Left colon (tissue), 2 donors: ENCODE measurements at places on chromosomes 11 and 22. TPM values are rescaled to one million over a fixed set of nuclear protein-coding genes. Genes with fewer than 3 reads are reported as not detected.

- DNase-seq: no peak
Measured at GRCh38 chr11:125394296-125394695, 101.8 kb downstream of the FEZ1 start.

GRCh38 chr11:63901660-63902059, 15.3 kb downstream of the RCOR2 start:
- no peak for DNase-seq

- no peak for DNase-seq
Measured at GRCh38 chr11:46528445-46529094, 65.3 kb downstream of the AMBRA1 start.

The SPCS2 gene
- 124 TPM for total RNA-seq

The PLAAT5 gene
- 1.1 TPM for total RNA-seq

- DNase-seq: no peak
Measured at GRCh38 chr11:125517116-125517770, 21.2 kb upstream of the FEZ1 start.

- no peak for DNase-seq
Measured at GRCh38 chr11:19380375-19380774, 139.6 kb upstream of the E2F8 start.

The PARVA gene
- 70.4 TPM for total RNA-seq

- no peak for DNase-seq
Measured at GRCh38 chr22:38468443-38469305, 778 bp downstream of the KDELR3 start.

DNA sequence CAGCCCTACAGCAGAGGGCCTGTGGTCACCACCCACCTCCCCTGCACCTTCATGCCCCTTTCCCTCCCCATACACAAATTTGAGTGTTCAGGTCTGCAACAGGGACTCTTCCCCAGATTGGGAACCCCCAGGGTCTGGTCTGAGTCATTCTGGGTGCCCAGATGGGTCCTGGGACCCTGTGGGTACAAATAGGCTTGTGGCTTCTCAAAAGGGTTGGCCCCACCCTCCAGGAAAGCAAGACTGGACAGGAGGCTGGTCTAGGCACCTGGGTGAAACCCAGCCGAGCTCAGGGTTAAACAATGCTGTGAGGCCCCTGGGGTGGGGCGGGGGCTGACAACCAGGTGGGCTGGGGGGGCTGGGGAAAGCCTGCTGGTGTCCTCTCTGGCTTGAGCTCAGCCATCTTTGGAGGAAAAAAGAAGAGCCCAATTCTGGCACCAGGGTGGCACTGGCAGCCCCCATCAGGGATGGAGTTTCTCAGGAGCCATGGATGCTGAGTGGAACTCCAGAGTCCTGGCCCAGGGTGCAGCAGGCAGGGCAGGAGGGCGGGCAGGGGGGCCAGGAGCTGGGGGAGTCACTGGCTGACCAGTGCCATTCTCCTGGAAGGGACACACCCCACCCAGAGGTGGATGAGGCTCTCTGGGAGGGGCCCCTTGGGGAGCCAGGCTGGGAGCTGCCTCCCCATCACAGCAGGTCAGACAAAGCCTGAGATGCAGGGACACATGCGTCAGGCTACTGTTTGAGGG, 1.1 kb downstream of the SEPTIN5 start:
- no peak for DNase-seq

DNA sequence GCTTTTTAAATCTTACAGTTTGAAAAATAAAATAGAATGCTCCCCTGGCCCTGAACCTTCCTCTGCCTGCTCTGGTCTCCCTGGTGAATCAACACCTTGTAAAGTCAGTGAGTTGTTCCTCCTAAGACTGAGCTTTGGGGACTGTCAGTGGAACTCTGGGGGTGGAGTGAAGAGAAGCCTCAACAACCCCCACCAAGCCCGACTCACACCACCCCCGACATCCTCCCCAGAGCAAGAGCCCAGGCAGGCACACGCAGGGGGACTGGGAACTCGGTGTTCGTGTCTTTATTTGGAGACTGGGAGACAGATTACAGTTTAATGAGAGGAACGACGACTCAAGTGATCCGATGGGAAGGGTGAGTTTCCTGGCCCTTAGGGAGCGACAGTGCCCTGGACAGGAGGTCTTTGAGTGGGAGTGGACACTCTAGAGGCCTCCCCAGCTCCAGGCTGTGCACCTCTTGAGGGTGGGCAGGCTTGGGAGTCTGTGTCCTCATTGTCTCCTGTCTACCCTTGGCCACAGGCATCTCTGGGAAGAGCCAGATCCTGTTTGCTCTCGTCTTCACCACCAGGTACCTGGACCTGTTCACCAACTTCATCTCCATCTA, 6.2 kb downstream of the KDELR3 start:
- DNase-seq: no peak

The MOGAT2 gene
- 204 TPM for total RNA-seq

The BTG4 gene
- not detected for total RNA-seq

DNA sequence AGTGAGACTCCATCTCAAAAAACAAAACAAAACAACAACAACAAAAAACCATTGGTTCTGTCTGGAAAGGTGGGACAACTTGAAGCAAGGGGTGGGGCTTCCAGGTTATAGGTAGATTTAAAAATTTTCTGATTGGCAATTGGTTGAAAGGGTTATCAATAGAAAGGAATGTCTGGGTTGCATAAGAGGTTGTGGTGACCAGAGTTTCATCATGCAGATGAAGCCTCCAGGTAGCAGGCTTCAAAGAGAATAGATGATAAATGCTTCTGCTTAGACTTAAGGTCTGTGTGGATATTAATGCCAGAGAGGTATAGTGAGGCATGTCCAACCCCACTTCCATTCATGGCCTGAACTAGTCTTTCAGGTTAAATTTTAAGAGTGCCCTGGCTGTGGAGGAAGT, 116.6 kb downstream of the NAT10 start:
- DNase-seq: no peak

The HTR3B gene
- total RNA-seq: not detected

GRCh38 chr11:46663277-46663940, 37.0 kb downstream of the ARHGAP1 start:
- no peak for DNase-seq
